ENCODE measurements at places on chromosomes 6 and 20.
A peak's percentile ranks its signal among the peaks of the same experiment; 100 is the strongest.

GRCh38 chr20:10713161-10713560, 39.4 kb upstream of the JAG1 start:
- no peak for DNase-seq

- peak; percentile 46 for DNase-seq
Measured at GRCh38 chr6:25219216-25219916, 59.8 kb upstream of the CARMIL1 start.

DNA sequence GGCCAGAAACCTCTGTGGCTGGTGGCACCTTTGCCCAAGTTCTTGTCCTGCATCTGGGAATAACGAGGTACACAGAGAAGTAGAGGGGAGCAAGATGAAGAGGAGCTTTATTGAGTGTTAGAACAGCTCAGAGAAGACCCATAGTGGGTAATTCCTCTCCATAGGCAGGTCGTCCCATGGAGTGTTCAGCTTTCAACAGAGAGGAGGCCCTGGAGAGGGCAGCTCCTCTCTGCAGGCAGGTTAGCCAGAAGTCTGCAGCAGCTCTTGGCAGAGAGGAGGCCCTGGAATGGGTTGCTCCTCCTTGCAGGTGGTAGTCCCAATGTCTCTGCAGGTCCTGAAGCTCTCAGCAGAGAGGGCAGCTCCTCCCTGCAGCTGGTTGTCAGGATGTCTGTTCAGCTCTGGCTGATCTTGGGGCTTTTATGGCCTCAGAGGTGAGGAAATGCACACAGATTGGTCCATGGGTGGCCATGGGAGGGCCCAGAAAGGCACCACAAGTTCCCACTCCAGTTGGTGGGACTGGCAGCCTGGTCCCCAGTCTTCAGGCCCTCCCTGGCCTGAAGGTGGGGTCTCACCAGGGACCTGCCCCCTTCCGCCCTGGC, 89.0 kb downstream of the IPCEF1 start:
- DNase-seq = no peak

GRCh38 chr6:144681334-144681733, 396.2 kb downstream of the UTRN start:
- no peak for DNase-seq

DNA sequence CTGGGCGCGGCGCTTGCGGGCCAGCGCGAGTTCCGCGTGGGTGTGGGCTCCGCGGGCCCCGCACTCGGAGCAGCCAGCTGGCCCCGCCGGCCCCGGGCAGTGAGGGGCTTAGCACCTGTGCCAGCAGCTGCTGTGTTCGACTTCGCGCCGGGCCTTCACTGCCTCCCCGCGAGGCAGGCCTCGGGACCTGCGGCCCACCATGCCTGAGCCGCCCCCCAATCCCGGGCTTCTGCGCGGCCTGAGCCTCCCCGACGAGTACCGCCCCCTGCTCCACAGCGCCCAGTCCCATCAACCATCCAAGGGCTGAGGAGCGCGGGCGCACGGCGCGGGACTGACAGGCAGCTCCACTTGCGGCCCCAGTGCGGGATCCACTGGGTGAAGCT, 36.2 kb downstream of the RIOK1 start:
- no peak for DNase-seq

DNA sequence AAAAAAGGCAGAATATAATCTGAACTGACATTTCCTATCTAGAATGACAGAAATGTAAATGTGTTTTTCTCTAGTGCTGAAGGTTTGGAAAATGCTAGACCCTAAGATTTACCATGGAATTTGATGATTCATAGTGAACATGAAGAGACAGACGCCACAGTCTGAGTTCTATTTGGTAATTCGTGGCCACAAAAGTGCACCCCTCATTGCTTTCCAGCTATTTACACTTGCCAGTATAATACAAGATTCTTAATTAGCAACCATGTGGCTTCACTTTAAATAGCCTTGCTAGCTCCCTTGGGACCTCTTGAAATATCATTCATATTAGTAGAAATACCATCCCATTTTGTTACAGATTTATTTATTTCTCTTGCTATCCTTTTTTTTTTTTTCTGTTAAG, 636.8 kb downstream of the PRKN start:
- peak; percentile 47 for DNase-seq

DNA sequence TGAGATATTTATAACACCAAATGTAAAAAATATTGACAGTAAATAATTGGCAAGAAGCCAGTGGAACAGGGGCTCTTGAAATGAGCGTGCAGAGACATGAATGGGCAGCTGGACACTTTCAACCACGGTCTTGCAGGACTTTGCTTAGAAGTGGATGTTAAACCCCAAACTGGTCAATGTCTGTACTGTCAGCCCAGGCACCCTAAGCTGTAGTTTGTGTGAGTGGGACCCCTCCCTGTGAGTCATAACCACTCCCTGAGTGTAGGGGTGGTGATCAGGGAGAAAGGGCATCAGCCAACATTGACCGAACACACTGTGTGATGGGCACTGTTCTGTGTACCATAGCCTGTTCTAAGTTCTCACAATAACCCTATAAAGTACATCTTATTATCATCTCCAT, 108.6 kb downstream of the FIG4 start:
- DNase-seq = peak; percentile 56

- DNase-seq = no peak
Measured at GRCh38 chr20:11459090-11459890, 458.4 kb upstream of the BTBD3 start.

DNA sequence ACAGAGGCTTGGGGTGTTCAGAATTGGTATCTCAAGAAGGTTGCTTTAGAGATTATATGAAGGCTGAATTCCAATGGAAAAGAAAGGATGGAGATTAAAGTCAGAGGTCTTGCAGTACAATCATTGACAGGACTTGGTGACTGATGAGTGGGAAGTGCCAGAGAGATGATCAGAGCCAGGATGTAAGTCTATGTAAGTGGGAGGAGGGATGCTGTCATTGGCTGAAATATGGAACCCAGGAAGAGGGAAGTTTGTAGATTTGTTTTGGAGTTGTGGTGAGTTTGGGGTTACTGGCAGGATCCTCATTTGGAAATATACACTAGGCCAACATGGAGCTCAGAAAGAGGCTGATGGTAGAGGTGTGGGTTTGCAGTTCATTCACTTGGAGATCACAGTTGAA, 23.8 kb upstream of the TNFAIP3 start:
- DNase-seq = no peak

DNA sequence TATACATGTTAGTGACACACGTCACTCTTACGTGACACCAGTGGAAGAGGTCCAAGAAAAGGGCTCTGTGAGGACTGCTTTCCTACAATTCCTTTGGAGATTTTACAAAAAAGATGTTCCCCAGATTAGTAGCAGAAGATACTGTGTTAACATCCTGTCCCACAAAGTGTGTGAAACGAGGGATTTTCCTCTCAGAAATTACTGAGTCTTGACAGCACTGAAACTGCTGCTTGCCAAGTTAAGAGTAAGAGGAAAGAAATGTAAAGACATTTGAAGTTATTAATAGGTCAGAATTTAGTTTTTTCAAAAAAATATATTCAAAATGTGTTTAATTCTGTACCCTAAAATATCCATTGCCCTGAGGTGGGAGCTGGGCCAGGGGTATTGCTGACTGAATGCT, 58.8 kb upstream of the MAP7 start:
- DNase-seq = peak; percentile 84

- peak; percentile 88 for DNase-seq
Measured at GRCh38 chr6:84623956-84624680, 140.3 kb downstream of the TBX18 start.

All from fibroblast of mammary gland (primary cell).